ENCODE measurements at places on chromosomes 6 and 20.

DNA sequence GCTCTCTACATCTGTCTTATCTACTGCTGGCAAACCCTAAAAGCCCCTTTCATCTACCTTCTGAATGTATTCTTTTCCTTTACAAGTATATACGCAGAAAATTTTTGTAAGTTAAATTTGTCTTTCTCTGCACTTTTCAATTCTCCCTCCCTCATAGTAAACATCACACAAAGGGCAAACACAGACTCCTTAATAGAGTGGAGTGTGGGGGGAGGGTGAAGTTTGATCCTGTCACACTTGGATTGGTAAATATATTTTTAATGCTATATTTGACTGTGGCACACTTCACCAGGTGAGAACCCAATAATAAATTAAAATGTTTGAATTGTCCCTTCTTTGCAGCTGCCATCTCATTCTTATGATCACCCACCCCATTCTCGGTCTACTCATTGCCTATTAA, 33.2 kb upstream of the PAQR8 start:
- no peak for DNase-seq

- no peak for DNase-seq
Measured at GRCh38 chr20:33696448-33696847, 10.3 kb upstream of the E2F1 start.

GRCh38 chr6:152428126-152428525, 209.0 kb downstream of the SYNE1 start:
- DNase-seq, result no peak

GRCh38 chr20:7214081-7214740, 446.7 kb downstream of the BMP2 start:
- no peak for DNase-seq

DNA sequence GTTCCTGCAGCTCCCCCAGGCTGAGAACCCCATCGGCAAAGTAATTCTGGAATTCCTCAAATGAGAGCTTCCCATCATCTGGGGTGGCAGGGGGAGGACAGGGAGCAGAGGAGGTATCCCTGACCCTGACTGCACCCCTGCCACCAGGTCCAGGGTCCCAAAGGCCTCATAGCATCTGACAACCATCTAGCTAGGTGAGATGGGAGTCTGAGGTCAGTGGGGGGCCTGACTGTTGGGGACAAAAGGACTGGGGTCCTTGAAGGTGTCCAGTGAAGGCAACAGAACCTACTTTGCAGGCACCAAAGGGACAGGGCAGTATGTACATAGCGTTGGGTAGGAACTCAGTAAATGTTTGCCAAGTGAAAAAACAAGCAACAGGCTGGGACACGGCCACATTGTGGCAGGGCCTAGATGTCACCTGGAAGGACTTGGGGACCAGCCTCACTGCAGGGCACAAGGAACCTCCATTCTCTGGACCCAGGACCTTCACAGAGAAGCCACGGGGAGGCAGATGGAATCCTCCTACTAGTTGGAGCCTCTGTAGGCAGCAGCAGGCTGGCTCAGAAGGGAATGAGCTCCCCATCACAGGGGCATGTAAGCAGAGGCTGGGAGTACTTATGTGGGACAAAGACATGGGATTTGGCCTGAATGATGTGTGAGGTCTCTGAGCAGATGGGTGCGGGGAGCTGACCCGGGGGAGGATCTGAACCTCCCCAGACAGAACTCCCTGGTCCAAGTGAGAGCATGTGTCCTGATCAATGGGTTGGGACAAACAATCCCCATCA, 3.3 kb downstream of the NECAB3 start:
- DNase-seq, result no peak

- DNase-seq, result no peak
Measured at GRCh38 chr6:136344420-136344819, 54.8 kb upstream of the BCLAF1 start.

- no peak for DNase-seq
Measured at GRCh38 chr20:40743141-40743775, 54.2 kb upstream of the MAFB start.

GRCh38 chr6:144460327-144461095, 175.4 kb downstream of the UTRN start:
- DNase-seq, result no peak

DNA sequence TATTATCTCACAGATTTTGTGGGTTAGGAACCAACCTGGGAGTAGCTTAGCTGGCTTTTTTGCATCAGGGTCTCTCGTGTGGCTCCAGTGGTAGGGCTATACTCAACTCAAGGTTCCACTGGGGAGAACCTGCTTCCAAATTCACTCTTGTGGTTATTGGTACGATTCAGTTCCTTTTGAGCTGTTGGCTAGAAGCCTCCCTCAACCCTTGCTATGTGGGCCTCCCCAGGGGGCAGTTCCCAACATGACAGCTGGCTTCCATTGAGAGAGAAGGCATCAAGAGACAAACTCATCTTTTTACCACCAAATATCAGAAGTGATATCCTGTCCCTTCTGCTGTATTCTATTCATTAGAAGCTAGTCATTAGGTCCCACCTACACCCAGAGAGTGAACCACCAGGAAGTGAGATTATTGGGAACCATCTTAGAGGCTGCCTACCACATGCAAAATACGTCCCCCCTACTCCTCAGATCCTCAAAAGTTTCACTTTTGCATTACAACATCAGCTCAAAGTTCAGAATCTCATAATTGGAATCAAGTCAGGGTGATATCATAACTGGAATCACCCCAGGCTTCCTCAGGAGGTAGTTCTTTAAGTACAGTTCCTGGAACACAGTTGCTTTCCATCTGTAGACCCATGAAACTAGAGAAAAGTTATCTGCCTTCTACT, 30.9 kb downstream of the MKKS start:
- peak; percentile 49 for DNase-seq

DNA sequence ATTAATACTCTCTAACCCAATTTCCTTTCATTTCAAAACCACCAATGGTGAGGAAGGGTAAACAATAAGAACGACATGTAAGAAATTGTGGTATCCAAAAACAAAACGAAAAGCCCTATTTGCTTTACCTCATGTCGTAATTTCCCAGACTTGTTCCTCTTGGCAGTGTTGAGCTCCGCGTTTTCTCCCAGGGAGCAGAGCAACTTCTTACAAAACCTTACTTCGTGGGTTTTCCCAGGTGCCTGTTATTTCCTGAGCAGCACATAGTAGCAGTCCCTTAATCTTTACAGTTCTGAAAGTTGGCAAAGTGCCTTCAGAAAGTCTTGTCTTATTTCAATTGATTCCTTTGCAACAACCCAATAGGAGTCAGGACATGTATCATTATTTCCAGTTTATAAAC, 207.9 kb upstream of the MARCKS start:
- DNase-seq, result peak; percentile 95

Measured in suppressor macrophage treated with lipopolysaccharide for 4 hours (primary cell).